ENCODE measurements at places on chromosomes 5 and 9.

- DNase-seq = no peak
Measured at GRCh38 chr9:68751556-68751955, 46.5 kb downstream of the PIP5K1B start.

- DNase-seq = no peak
Measured at GRCh38 chr5:142544071-142544753, 141.7 kb downstream of the FGF1 start.

GRCh38 chr9:38036359-38037084, 32.5 kb downstream of the SHB start:
- DNase-seq = no peak

DNA sequence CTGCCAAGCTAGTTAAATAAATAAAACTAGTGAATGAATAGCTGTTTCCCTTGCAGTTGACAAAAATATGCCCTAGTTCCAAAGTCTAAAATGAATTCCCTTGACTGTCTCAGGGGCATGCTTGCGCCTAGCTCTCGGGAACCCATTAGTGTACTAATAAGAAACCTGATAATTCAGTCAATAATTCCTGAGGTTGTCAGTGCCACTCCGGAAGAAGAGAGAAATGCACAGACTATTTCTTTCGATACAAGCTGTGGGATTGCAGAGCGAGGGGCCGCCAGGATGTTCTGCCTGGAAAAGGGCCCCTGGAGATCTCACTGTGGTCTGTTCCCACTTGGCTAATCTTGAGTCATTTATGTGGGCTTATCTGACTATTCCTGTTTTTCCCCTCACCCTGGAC, 56.4 kb upstream of the LARP1 start:
- no peak for DNase-seq

- no peak for DNase-seq
Measured at GRCh38 chr5:159893040-159893695, 23.1 kb upstream of the ADRA1B start.

- no peak for DNase-seq
Measured at GRCh38 chr9:121997791-121998190, 95.3 kb downstream of the TTLL11 start.

GRCh38 chr5:118705959-118706667, 282.2 kb downstream of the DTWD2 start:
- no peak for DNase-seq

DNA sequence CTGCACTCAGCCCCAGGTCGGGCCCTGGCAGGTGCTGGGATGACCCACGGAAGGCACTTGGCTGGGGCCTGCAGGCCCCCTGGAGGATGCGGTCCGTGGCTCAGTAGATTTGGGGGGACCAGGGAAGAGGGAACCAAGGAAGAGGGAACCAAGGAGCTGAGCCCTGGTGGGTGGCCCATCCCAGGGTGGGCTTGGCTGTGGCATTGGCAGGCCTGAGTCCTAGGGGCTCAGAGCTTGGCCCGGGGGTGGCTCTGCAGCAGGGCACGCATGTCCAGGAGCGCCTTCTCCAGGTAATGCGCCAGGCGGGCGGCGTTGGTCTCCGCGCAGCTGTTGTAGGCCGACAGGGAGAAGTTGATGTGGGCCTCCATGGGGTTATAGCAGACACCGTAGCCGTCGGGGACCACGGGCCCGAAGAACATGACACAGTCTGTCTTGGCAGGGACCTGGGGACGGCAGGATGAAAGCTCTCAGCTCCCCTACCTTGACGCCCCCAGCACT, 14.3 kb downstream of the DOLPP1 start:
- DNase-seq = no peak

DNA sequence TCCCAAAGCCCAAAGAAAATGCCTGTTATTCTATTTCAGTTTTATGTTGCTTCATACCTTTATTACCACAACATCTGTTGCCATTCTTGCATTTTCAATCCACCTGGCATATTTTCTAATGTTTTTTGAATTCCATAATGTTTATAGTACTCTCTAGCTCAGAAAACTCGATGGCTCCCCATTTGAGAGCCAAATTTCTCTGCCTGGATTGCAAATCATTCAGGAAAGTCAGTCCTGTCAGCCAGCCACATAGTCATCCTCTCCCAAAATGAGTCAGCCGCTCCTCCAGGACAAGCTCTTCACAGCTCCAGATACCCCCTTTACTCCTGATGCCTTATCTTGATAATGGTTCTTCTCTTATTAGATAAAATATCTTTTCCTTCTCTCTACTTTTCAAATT, 78.2 kb upstream of the ADCY2 start:
- no peak for DNase-seq

DNA sequence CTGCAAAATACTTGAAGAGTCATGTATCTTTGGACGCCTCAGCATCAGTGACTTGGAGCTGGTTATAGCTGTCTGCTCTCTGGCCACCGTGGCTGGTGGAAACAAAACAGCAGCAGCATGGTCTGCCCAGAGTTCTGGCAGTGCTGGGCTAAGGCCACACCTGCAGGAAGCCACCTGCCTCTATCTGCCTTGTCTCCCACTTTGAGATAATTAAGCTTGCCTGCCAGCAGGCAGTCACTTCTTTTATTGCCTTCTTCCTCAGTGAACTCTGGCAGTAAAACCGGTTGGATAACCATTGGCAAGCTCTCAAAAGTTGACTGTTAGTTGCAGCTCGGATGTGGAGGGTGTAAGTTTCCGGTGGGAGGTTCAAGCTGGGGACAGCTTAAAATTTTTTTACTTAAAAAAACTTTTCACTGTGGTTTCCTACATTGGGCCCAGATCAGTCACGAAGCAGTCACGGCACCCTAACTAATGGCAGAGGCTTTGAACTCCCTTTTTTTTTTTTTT, 4.9 kb downstream of the SMIM3 start:
- DNase-seq = peak; percentile 36

GRCh38 chr5:176508603-176509002, 28.6 kb downstream of the RNF44 start:
- no peak for DNase-seq

GRCh38 chr5:164470312-164470711, 964.9 kb downstream of the MAT2B start:
- no peak for DNase-seq

GRCh38 chr9:86735772-86736458, 211.4 kb downstream of the GAS1 start:
- no peak for DNase-seq

GRCh38 chr9:37917313-37917731, 13.4 kb upstream of the SLC25A51 start:
- no peak for DNase-seq

- DNase-seq = no peak
Measured at GRCh38 chr9:136426787-136427186, 12.9 kb downstream of the INPP5E start.

DNA sequence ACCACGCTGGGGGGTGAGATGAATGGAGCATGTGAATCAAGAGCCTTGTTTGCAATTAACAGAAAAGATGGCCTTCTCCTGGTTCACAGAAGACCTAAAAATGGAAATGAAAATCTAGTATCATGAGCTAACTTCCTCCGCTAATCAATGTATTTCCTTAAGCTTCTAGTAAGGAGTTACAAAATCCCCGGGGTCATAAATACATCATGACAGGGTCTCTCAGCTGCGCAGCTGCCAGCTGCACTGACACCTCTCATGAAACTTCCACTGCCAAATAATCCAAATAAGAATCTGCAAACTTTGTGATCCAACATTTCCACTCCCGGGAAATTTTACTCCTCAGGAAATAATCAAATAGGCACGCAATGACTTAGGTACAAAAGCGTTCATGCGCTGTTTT, 11.9 kb downstream of the MYO10 start:
- no peak for DNase-seq

DNA sequence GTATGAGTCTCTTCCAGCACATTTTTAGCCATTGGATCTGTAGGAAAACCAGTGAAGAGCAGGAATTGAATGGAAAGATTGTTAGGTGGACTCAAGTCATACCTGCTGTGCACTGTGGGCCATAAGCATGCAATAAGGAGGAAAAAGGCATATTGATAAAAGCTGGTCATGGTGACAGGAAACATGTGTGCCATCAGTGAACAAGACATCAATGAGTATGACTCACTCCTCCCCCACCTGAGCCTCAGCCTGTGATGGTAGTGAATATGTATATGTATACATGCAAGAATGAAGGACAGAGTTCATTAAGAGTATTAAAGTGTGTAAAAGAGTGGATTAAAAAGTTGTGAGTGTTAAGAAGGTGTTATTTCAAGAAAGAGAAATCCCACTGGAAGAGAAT, 164.5 kb downstream of the TMEM38B start:
- DNase-seq = no peak

GRCh38 chr5:176388003-176388443, 375 bp downstream of the NOP16 start:
- no peak for DNase-seq

DNA sequence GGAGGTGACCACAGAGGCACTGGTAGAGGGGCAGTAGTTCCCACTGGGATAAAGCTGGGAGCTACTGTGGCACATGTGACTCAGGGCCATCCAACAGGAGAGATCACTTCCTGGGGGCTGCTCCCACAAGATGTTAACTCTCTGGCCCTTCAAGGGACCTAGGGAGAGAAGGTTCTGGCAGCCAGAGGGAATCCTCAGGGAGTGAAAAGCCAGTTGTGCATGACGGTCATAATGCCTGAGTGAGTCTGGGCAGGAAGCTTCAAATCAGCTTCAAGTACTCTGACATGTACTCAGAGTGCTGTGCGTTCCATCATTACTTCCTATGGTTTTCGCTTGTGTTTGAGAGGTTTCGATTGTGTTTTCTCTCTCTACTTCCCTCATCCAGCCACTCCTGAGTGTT, 388.5 kb downstream of the GABRG2 start:
- no peak for DNase-seq

GRCh38 chr9:120914396-120914795, 12.2 kb downstream of the TRAF1 start:
- peak; percentile 30 for DNase-seq

DNA sequence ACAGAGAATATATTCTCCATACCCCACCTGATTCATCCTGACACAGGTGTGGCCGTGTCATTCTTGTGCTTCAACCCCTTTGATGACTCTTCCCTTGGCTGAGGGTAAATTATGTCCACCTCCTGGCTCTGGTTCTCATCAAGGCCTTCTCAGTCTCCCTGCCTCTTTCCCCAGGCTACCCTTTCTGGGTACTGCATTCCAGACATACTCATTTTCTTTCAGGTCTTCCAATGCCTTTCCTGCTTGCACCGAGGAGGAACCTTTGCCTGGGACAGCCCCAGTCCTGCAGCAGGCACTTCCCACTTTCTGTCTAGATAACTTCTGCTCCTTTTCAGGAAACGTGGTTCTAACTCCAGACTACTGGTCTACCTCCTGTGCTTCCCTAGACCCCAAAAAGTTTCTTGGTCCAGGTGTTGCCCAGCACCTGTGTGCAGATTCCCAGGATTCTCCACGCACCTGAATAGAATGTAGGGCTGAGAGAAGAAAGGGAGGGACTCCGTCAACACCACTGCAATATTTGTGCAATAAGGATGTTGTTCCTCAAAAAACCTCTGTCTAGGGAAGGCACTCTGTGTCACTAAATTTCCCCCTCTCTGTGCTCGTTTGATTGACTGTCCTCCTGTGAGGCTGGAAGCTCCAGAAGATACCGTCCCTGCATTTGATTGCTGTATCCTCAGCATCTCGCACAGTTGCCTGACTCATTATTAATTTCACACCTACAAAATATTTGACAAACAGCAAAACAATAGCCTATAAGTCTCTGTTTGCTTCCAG, 255.4 kb upstream of the NFIL3 start:
- DNase-seq = no peak

DNA sequence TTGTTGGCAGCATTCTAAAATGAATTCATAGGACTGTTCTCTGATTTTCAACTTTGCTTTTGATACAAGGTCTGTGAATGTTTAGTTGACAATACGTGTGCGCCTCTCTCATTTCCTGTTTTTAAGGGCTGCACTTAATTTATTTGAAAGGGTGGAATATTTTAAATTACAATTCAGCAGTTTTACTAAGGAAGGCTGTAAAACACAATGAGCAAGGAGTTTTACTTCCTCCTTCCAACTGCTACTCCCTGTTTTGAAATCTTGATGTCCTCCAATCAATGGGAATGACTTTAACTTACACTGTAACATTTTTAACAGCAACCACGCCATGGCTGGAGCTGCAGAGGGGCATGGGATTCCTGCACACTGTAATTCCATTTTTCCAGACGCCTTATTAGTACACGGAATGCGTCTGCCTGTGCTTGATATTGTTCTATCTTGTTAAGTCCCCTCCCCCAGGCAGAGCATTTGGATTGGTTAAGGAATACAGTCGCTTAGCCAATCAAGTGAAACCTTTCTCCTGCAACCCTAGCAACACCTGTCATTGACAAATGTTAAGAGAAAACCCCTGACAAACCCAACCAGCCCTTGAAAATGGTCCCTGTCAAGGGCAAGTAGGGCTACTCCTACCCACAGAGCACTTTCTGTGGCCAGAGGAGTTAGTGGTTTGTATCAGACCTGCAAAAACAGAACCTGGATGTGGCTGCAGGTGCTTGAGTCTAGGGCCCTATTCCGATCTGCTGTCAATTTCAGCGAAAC, 12.5 kb upstream of the ZSWIM6 start:
- DNase-seq = no peak

DNA sequence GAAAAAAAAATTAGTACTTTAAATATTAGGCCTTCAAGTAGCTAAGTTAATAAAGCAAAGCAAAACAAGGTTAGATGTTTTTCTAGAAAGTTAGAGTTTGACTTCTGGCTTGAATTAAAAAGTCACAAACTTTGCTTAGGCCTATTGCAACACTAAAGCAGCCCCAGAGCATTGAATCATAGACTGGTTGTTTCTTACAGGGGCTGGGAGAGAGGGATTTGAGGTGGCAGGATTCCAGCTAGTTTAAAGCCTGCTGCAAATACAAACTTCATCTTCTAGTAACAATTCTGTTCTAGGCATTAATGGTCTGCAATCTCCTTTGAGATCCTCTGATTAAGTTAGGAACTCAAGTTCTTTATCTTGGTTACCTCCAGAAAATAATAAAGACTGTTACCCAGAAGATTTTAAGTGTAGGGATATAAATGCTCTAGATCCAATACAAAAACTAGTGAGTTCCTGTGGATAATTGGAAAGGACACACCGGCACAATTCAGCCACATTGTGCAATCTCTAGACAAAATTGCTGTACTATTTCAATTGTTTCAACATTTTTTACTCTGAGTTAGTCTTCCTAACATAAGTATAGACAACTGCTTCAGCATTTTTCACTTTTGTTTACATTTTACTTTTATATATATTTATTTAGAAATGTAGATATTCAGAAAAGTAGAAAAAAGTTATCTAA, 12.6 kb downstream of the OR13C5 start:
- DNase-seq = no peak

GRCh38 chr9:32783168-32783891, at the start of gene TMEM215:
Gene TMEM215 (plus strand): TSS chr9:32783540. CDS start chr9:32784184, 644 bp downstream.
- DNase-seq = no peak

Data from activated CD4-positive, alpha-beta T cell treated with anti-CD3 and anti-CD28 coated beads for 1 hour (primary cell).